ENCODE measurements at places on chromosomes 16 and 17.

DNA sequence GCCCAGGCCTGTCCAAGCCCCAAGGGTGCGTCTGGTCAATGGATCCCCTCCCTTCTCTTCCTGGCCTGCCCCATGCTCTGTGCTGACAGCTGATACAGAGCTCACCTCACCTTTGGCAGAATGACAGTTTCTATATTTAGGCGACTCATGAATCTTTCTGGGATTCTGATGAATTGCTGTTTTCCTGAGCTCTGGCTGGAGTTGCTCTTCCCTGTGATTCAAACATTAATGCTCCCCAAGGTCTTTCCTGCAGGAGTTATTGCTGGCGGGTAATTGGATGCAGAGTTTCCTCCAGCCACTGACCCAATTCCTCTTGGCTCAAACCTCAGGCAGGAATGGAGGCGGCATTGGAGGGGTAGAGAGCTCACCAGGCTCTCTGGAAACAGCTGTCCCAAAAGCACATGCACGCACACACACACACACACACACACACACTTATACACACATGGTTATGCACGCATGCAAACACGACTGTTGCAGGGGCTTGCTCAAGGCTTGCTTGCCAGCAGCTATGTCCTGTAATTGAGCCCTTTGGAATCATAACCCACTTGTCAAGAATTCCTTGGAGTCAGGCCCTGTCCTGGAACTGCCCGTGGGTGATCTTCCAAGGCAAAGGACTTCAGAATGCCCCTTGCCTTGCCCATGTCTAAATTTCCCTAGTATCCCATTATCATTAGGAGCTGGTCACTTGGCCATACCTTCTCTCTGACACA is 128.8 kb downstream of the ASIC2 start:
- no peak for DNase-seq

DNA sequence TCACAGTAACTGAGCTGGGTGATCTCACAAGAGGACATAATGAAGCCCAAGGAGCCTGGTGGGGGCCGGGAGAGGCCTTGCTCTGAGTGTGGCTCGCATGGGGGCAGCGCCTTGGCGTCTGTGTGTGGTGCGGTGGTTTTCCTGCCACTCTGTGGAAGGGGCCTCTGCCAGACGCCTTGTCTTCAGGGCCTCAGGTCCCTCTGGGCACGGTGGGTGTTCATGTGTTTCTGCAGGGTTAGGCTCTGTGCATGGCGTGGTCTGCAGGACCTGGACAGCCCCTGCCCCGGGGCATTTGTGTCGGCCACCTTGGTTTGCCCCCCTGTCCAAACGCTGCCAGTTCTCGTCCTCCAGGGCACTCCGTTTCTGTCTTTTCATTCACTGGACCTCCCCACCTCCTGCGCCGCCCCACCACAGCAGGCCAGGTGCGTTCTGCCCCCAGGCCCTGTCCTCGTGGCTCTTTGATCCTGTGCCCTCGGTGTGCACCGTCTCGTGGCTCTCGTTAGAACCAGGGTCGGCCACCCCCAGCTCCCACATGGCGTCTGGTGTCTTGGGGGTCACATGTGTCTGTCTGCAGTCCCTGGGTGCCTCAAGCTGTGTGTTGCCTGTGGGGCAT is 43.7 kb upstream of the ZNF750 start:
- no peak for DNase-seq

GRCh38 chr17:17440938-17441675 is 35.7 kb upstream of the MED9 start:
- no peak for DNase-seq

- DNase-seq = no peak
These were observed 9.1 kb upstream of the MAPK8IP3 start for GRCh38 chr16:1696863-1697262.

GRCh38 chr16:19967963-19968362 is 83.3 kb upstream of the GPRC5B start:
- no peak for DNase-seq

- DNase-seq = peak; percentile 34
These were observed 8.1 kb upstream of the MT1E start for GRCh38 chr16:56617212-56618085.

- no peak for DNase-seq
These were observed 12.7 kb upstream of the NSRP1 start for GRCh38 chr17:30103921-30104320.

GRCh38 chr17:28076144-28076543 is 33.7 kb downstream of the NLK start:
- DNase-seq = no peak

DNA sequence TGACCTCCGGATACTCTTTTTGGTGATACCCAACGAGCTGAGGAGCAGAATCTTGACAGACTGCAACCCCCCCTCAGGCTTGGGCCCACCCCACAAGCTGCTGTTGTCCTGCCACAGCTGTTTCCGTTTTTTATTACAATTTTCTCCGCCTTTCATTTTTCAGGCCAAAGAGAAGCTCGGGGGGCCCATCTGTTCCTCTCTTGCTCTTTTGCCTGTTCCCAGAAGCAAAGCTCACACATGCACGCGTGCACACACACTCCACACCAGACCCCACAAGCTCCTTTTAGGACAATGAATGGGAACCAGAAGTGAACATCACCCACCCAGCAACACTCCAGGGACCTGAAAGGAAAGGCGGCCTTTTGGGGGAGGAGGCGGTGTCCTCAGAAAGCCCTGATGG is 16.3 kb downstream of the SOX9 start:
- no peak for DNase-seq

DNA sequence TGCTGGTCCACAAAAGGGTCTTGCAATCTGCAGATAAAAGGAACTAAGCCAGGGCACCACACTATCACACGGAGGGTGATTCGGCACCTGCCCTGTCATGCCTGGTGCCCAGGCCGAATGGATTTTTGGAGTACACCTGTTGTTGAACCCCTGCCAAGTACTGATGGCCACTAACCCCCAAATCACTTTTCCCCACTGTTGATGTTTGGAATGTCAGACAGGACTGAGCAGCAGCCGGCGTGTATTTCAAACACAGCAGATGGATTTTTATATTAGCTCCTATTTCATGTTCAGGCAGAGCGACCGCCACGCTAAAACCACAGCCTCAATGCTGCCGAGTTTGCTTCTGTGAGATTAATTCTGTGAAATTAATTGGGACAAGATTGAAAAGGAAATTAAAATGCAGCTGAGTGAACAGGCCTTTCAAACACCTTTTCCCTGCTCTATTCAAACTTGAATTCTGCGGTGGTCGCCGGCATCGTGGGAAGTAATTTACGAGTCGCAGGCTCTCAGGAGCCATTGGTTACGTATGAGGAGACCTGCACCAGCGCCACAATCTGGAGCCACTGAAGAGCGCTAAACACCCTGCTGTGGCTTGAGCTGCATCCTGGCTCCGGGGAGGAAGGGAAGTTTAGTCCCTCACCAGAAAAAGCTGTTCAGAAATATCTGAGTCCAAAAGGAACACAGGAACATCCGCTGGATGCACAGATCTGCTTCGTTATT is 48.5 kb downstream of the SNX11 start:
- no peak for DNase-seq

GRCh38 chr17:81090361-81091136 is 55.6 kb downstream of the BAIAP2 start:
- peak; percentile 30 for DNase-seq

GRCh38 chr17:58270476-58271215 is 10.1 kb downstream of the MPO start:
- no peak for DNase-seq

GRCh38 chr16:19377864-19378263 is 39.8 kb upstream of the TMC5 start:
- no peak for DNase-seq

GRCh38 chr17:259341-259976 is 78.0 kb upstream of the DOC2B start:
- DNase-seq = no peak

DNA sequence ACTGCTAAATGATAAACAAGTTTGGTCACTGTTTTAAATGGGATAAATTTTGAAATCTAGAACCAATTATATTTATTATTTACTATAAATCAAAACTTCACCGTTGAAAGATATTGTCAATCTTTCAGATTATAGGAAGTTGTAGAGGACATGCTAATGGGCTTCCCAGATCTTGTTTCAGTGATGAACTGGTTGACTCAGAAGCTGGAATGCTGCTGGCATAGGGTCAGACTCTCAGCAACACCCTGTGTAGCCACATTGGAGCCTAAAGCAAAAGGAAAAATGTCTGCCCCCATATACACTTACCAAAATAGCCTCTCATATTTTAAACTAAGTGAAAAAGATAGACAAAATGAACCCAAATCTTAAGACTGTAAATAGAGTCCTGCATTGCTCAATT is 916.9 kb upstream of the SOX9 start:
- no peak for DNase-seq

- no peak for DNase-seq
These were observed 36.3 kb downstream of the LYRM9 start for GRCh38 chr17:27856676-27857432.

GRCh38 chr16:4116325-4117249 is at the start of gene ADCY9:
Gene ADCY9 (minus strand): TSS chr16:4116442. CDS start chr16:4115442, 1,000 bp downstream.
- DNase-seq = peak; percentile 77

Data from activated naive CD4-positive, alpha-beta T cell treated with Interleukin-2 at 50 U/mL for 16 hours (primary cell).